ENCODE measurements at places on chromosomes 16 and 17.
A peak's percentile ranks its signal among the peaks of the same experiment; 100 is the strongest.

GRCh38 chr17:18191236-18191667, 7.6 kb downstream of the ALKBH5 start:
- H3K27me3 ChIP-seq: no peaks in the 10 kb centered on the region
- peaks cover 64% of the 10 kb centered on the region for H3K4me1 ChIP-seq
- no peak overlapping the region for H3K4me3 ChIP-seq
- peaks cover 7% of the 10 kb centered on the region for H3K36me3 ChIP-seq
- peak overlapping the region; percentile 49 for H3K27ac ChIP-seq

GRCh38 chr17:76079535-76079955, 563 bp downstream of the ZACN start:
- no peak for DNase-seq
- no peaks in the 10 kb centered on the region for H3K27me3 ChIP-seq
- peaks cover 6% of the 10 kb centered on the region for H3K36me3 ChIP-seq
- peaks cover 40% of the 10 kb centered on the region for H3K4me1 ChIP-seq

- no peaks in the 10 kb centered on the region for H3K36me3 ChIP-seq
- H3K4me1 ChIP-seq: no peaks in the 10 kb centered on the region
- no peak overlapping the region for H3K4me3 ChIP-seq
These were observed 52.6 kb upstream of the BPTF start for GRCh38 chr17:67772679-67773078.

DNA sequence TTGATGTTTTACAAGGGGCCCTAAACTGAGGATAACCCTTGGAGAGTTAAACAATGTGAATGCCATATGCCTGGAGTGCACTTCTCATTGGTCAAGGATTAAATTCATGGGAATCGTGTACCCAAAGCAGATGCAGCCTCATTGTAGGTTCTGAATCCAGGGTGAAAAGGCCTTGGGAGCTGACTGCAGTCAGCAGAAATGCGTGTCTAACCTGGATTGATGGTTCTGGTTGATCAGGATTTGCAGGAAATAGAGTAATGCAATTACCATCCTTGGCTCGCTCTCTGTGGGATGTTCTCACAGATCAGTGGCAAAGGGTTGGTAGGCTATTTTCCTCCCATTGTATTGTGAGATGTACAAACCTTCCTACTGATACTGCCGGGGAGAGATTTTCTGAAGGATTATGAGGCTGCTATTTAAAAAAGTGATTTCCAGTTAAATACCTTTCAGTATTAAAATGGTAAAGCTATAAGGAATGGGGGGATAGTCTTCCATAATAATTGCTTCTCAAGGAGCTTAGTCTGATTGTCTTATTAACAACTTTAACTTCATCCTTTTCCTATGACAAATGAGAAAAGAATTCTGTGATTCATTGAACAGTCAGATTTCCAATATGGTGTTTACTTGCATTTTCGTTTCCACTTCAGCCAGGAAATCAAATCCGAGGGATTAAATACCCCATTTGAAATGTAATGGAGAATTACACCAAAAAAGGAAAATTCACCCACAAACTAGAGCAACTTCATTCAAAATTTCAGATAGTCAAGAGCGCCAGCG, 1028.1 kb upstream of the EEF2KMT start:
- DNase-seq: no peak
- H3K27ac ChIP-seq: no peak overlapping the region
- H3K4me1 ChIP-seq: no peaks in the 10 kb centered on the region
- no peak overlapping the region for H3K4me3 ChIP-seq

- no peaks in the 10 kb centered on the region for H3K36me3 ChIP-seq
- H3K27ac ChIP-seq: no peak overlapping the region
- H3K4me1 ChIP-seq: peaks cover 8% of the 10 kb centered on the region
These were observed 50.2 kb downstream of the SLC47A1 start for GRCh38 chr17:19583871-19584270.

DNA sequence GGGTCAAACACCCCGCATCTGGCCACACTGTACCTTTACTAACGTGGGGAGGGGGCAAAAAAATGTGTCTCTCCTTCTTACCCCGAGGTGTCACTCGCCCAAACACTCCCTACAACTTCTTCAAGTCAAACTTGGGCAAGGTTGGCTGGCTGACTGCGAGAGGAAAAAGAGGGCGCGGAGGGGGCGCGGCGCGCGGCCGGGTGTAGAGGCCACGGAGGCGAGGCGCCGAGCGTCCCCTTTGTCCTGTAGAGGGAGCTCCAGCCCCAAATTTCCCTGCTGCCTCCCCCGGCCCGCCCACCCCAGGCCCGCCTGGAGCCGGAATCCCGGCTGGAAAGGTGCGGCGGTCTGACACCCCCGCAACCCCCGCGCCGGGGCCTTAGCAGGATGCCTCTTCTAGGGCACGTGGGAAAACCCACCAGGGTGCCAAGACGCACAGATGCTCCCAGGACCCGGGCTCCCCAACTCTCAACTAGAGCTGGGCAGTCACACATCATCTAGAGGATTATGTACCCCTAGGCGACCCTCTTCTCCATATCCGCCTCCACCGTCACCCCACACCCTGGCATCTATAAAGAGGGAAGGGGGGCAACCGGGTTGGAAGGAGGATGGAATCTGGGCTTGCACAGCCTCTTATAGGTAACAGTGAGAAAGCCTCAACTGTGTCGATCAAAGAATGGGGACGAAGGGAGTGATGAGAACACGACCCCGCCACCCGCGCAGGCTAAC, 4.2 kb downstream of the IRX3 start:
- peaks cover 29% of the 10 kb centered on the region for H3K4me1 ChIP-seq
- no peaks in the 10 kb centered on the region for H3K27me3 ChIP-seq
- no peak overlapping the region for H3K27ac ChIP-seq
- DNase-seq: peak; percentile 93

- peaks cover 51% of the 10 kb centered on the region for H3K27me3 ChIP-seq
- H3K4me1 ChIP-seq: peaks cover 36% of the 10 kb centered on the region
- H3K36me3 ChIP-seq: no peaks in the 10 kb centered on the region
- DNase-seq: no peak
These were observed 1.1 kb upstream of the DLX3 start for GRCh38 chr17:49996121-49996494.

DNA sequence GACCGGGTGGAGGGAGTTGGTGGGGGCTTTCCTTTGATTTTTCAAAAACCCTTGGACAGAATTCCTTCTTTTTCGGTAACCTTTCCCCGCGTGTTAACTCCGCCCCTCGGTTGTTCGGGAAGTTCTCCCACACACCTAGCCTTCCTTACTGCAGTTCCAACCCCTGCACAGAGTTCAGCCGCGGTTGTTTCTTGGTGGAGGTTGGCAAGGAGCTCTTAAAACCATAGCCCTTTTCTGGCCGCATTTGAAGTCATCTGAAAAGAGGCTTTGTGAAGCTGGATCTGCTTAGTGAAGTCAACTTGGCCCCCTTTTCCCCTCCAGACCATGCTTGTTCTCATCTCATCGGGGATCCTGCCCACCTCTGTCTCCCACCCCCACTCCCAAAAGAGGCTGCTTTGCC, 1.8 kb downstream of the CACNG4 start:
- no peak overlapping the region for H3K27ac ChIP-seq
- peaks cover 25% of the 10 kb centered on the region for H3K4me1 ChIP-seq
- peaks cover 27% of the 10 kb centered on the region for H3K27me3 ChIP-seq

DNA sequence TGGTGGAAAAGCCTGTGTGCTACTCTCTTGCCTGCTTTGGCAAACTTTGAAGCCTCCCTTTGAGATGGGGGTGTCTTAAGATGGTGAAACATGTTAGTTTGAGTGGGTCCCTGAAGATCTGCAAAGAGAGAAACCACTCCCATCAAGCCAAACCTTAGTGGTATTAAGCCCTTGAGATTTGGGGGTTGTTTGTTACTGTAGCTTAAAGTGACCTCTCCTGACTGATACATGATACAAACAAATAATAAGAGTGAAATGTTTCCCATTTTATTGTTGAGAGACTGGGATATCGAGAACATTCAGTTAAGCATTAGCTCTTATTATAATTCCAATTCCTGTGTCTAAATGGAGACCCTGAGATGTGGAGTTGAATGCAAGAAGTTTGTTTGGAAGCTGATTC, 63.1 kb downstream of the NT5M start:
- no peak overlapping the region for H3K27ac ChIP-seq
- DNase-seq: no peak
- H3K4me1 ChIP-seq: peaks cover 8% of the 10 kb centered on the region
- no peaks in the 10 kb centered on the region for H3K27me3 ChIP-seq
- H3K36me3 ChIP-seq: no peaks in the 10 kb centered on the region
- H3K4me3 ChIP-seq: no peak overlapping the region

- H3K4me3 ChIP-seq: no peak overlapping the region
- no peaks in the 10 kb centered on the region for H3K36me3 ChIP-seq
- no peak overlapping the region for H3K27ac ChIP-seq
- no peak for DNase-seq
- H3K27me3 ChIP-seq: no peaks in the 10 kb centered on the region
These were observed 56.0 kb upstream of the FAM20A start for GRCh38 chr17:68657166-68657565.

- no peaks in the 10 kb centered on the region for H3K4me1 ChIP-seq
- H3K27ac ChIP-seq: no peak overlapping the region
- no peaks in the 10 kb centered on the region for H3K36me3 ChIP-seq
- H3K27me3 ChIP-seq: no peaks in the 10 kb centered on the region
- no peak overlapping the region for H3K4me3 ChIP-seq
- DNase-seq: no peak
These were observed 589.7 kb downstream of the CDH11 start for GRCh38 chr16:64532117-64532516.

GRCh38 chr16:55628306-55628968, 27.4 kb upstream of the SLC6A2 start:
- H3K4me3 ChIP-seq: no peak overlapping the region
- H3K4me1 ChIP-seq: no peaks in the 10 kb centered on the region
- no peaks in the 10 kb centered on the region for H3K27me3 ChIP-seq
- no peak for DNase-seq
- no peaks in the 10 kb centered on the region for H3K36me3 ChIP-seq

GRCh38 chr17:17151962-17152361, 54.2 kb downstream of the PLD6 start:
- peaks cover 20% of the 10 kb centered on the region for H3K4me1 ChIP-seq
- no peak overlapping the region for H3K4me3 ChIP-seq

DNA sequence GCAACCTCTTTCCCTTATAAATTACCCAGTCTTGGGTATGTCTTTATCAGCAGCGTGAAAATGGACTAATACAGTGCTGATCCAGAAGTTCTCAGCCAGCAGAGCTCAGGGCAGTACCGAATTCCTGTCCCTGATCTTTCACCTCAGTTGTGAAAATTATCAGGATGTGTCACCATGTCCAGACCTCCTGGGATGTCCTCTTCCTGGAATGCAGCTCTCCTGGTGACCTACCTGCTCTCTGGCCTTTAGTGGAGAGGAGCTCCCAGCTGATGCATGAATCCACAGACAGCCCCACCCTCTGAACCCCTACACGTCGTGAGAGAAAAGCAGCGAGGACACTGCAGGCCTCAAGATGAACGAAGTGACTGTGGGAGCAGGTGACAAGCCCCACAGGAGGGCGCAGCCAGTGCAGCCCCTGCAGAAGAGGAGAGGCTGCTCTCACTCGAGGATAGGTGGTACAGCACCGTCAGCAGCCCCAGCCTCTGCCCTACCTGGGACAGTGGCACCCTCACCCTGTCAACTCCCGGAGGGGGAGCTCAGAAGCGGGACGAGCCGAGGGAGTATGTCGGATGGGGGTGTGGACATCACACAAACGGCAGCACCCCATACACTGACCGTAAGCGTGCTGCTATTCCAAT, 22.0 kb upstream of the C16orf95 start:
- no peak overlapping the region for H3K4me3 ChIP-seq
- no peaks in the 10 kb centered on the region for H3K27me3 ChIP-seq
- no peak for DNase-seq
- H3K36me3 ChIP-seq: peaks cover 38% of the 10 kb centered on the region

GRCh38 chr16:54921206-54921824, 9.3 kb upstream of the IRX5 start:
- H3K4me3 ChIP-seq: no peak overlapping the region
- H3K4me1 ChIP-seq: no peaks in the 10 kb centered on the region
- H3K27me3 ChIP-seq: no peaks in the 10 kb centered on the region
- no peak for DNase-seq

- H3K27ac ChIP-seq: peak within 1 kb of the TSS; percentile 80
- DNase-seq: peak; percentile 58
- peak within 1 kb of the TSS; percentile 4 for H3K4me3 ChIP-seq
- peaks cover 41% of the 10 kb centered on the region for H3K4me1 ChIP-seq
- H3K36me3 ChIP-seq: no peaks in the 10 kb centered on the region
These were observed at the start of gene RRAD for GRCh38 chr16:66925322-66925840. RRAD (minus strand) TSS chr16:66925535; CDS start chr16:66925179, 356 bp downstream.

- H3K36me3 ChIP-seq: no peaks in the 10 kb centered on the region
- no peaks in the 10 kb centered on the region for H3K27me3 ChIP-seq
- H3K4me3 ChIP-seq: no peak overlapping the region
- DNase-seq: no peak
- H3K27ac ChIP-seq: peak overlapping the region; percentile 46
These were observed 65.2 kb downstream of the ARSG start for GRCh38 chr17:68356520-68356919.

DNA sequence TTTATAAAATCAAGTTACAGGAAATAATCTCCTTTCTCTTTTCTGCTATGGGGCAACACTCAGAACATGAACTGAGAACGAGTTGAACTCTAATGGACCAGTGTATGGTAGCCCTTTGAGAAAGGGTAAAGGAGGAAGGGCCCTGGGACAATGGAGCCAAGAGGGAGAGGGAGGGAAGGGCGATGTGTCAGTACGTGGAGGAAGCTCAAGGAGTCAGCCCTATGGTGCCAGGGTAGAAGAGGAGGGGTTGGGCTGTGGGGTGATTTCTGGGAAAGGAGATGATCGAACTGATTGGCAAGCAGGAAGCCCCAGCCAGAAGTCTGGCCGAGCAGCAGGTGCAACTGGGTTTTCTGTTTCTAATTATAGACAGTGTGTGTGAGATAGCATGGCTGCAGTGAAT, 4.3 kb upstream of the WIPI1 start:
- H3K27me3 ChIP-seq: no peaks in the 10 kb centered on the region
- H3K27ac ChIP-seq: peak overlapping the region; percentile 45
- no peak overlapping the region for H3K4me3 ChIP-seq
- DNase-seq: no peak
- H3K36me3 ChIP-seq: no peaks in the 10 kb centered on the region
- peaks cover 28% of the 10 kb centered on the region for H3K4me1 ChIP-seq

GRCh38 chr17:27206447-27206846, 87.5 kb upstream of the WSB1 start:
- no peak for DNase-seq
- H3K27me3 ChIP-seq: no peaks in the 10 kb centered on the region
- no peak overlapping the region for H3K27ac ChIP-seq
- no peak overlapping the region for H3K4me3 ChIP-seq
- H3K4me1 ChIP-seq: no peaks in the 10 kb centered on the region
- H3K36me3 ChIP-seq: no peaks in the 10 kb centered on the region

GRCh38 chr16:78549366-78549765, 449.9 kb downstream of the WWOX start:
- H3K27ac ChIP-seq: no peak overlapping the region
- DNase-seq: no peak
- H3K4me1 ChIP-seq: peaks cover 4% of the 10 kb centered on the region
- no peaks in the 10 kb centered on the region for H3K36me3 ChIP-seq
- H3K4me3 ChIP-seq: no peak overlapping the region

DNA sequence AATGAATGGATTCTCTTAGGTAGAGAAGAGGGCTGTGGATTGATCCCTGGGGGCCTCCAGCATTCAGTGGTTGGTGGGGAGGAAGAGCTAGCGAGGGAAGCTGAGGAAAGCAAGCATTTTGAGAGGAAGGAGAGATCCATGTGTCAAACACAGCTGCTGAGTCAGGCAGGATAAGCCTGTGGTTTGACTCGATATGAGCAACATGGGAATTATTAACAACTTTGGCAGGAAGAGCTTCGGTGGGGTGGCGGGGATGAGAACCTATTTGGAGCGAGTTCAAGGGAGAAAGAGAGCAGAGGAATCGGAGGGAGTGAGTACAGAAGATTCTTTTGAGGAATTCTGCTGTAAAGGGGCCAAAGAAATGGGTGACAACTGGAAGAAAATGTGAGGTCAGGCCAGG, 59.5 kb upstream of the CDC42EP4 start:
- H3K4me1 ChIP-seq: peaks cover 3% of the 10 kb centered on the region
- H3K27ac ChIP-seq: no peak overlapping the region
- no peaks in the 10 kb centered on the region for H3K27me3 ChIP-seq
- no peaks in the 10 kb centered on the region for H3K36me3 ChIP-seq
- H3K4me3 ChIP-seq: no peak overlapping the region
